Activated naive CD8-positive, alpha-beta T cell treated with anti-CD3 and anti-CD28 coated beads, Interleukin-2, amount 10 ng/mL, durations not matched to agents 7 days and 5 days (primary cell): ENCODE measurements at places on chromosomes 16 and 17. TPM values are rescaled to one million over a fixed set of nuclear protein-coding genes. Genes with fewer than 3 reads are reported as not detected.

Gene ABCA10
- total RNA-seq = 0.91 TPM

DNA sequence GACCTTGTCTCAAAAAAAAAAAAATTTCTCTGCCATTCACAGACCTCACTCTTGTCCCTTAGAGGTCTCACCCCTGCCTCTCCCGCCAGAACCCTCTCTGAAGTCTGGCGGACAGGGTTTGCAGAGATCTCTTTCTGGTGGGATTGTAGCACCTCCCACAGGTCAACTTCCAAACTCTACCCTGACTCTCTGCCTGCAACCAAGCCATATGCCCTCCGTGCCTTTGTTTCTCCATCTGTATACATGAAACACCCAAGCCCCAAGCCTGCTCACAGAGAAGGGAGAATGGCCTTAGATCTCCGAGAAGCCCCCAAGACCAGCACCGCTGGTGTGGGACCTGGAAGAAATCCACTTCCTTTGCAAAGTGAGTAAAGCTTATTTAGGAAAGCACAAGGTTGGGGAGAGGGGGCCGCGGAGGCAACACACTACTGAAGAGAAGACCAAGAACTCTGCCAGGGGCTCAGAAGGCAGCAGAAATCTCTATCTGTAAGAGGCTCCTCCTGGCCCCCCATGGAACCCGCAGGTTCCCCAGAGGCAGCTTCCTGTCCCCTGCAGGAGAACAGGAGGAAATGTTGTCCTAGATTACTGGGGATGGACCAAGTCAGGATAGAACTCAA is 219.9 kb downstream of the C16orf78 start:
- DNase-seq = no peak

DNA sequence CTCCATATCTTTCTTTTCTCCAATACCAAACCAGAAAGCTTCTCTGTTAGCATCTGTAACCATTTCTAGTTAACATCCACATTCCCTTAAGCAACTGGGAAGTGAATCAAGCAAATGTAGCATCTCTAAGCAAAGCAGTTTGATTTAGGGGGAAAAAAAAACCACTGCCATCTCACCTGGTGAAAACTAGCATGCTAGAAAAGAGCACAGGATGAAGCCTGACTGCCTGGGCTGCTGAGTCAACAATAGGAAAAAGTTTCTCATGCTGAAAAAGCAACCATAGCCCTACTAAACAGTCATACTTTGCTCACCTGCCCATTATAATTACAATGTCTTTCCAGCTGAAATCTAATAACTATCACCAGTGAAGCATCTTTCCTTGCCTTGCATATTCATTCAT is 139.3 kb downstream of the ANKFN1 start:
- no peak for DNase-seq

DNA sequence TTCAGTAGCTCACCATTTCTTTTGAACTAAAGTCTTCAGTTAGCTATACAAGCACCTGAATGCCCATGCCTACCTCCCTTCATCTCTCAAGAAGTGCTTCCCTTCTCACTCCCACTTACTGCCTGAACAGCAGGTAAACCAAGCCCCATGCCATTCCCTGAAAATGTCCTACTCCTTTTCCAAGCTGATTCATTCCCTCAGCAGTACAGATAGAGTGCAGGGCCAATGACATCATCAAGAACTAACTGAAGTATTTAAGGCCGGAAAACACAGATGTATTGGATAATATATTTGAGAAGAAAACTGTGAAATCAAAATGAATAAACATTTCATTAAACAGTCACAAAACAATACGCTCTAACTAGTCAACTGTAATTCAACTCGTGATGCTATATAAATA is 478.8 kb upstream of the CDH11 start:
- DNase-seq = no peak

DNA sequence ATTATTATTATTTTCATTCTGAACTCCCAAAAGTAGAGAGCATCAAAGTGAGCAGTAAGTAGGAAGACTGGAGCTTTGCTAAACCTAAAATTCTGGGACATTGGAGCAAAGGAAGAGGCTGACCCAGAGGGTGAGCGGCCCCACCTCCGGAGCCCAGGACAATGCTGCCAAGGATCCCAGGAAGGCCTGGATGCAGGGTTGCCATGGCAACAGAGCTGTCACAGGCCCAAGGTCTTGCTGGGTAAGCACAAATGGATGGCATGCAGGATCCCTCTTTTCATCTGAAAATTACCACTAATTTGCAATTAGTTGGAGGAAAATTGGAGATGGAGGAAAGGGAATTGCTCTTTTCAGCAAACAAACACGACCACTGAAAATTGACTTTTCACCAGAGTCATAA is 457.9 kb upstream of the CDH5 start:
- DNase-seq = no peak

GRCh38 chr17:58092797-58093385 is 9.7 kb downstream of the DYNLL2 start:
- no peak for DNase-seq

Gene BCO1
- not detected for total RNA-seq

- no peak for DNase-seq
Measured at GRCh38 chr16:1767116-1767994, 4.0 kb downstream of the NME3 start.

DNA sequence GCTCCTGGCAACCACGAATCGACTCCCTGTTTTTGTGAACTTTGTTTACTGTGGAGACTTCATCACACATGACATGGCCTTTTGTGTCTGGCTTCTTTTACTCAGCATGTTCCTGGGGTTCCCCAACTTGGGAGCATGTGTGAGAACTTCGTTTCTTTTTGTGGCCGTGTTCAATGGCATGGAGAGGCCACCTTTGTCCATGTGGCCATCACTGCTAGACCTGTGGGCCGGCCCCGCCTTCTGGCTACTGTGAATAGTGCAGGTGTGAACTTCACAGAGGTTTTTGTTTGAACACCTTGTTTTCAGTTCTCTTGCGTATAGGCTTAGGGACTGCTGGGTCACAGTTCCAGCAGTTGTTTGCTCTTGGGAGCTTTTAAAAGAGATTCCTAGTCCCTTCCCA is 5.7 kb upstream of the SLC38A8 start:
- DNase-seq = no peak
